ENCODE measurements at places on chromosomes 1 and 21.

DNA sequence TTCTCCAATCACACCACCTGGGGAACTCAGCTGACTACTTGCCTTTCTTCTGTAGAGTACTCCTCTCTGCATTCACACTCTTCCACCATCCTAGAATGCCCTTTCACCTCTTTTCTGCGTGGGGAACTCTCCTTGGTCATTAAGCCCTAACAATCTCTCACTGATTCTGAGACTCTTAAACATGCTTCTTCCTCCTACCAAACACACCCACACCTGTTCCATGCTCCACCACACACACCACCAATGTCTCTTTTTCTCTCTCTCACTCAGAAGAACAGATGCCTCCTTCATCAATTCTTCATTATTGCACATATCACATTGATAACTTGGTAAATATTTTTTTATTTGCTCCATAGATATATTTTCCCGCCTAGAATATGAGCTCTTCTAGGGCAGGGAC lies 53.6 kb downstream of the WARS2 start:
- DNase-seq: no peak

DNA sequence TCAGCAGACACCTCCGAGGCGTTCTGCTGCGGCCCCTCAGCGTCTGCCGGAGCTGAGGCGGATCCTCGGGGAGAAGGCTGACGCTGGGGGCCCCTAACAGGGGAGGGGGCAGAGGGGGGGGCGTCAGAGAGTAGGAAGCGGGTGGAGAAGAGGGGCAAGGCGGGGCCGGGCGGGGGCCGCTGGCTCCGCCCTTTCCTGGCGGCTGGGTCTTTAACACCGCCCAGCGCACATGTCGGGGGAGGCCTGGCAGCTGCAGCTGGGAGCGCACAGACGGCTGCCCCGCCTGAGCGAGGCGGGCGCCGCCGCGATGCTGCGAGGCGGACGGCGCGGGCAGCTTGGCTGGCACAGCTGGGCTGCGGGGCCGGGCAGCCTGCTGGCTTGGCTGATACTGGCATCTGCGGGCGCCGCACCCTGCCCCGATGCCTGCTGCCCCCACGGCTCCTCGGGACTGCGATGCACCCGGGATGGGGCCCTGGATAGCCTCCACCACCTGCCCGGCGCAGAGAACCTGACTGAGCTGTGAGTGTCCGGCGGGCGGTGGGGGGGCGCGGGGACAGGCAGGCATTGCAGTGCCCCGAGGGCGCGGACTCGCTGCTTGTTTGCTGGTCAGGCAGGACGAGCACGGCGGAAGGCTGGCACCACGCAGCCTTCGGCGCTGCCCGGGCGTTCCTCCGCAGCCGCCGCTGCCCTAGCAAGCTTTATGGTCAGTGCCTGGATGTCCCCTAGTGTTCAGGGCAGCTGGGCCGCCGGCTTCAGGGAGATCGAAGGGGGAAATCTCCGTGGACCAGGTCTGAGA lies at the start of gene NTRK1:
Gene NTRK1, plus strand, starts transcription at position 238 of the 796 bp plus-strand sequence. Its CDS starts 70 bp downstream, at position 308.
- peak; percentile 50 for DNase-seq

GRCh38 chr1:41614818-41615217 lies 130.3 kb upstream of the EDN2 start:
- DNase-seq: no peak

GRCh38 chr21:29487154-29487553 lies 188.4 kb downstream of the BACH1 start:
- no peak for DNase-seq

DNA sequence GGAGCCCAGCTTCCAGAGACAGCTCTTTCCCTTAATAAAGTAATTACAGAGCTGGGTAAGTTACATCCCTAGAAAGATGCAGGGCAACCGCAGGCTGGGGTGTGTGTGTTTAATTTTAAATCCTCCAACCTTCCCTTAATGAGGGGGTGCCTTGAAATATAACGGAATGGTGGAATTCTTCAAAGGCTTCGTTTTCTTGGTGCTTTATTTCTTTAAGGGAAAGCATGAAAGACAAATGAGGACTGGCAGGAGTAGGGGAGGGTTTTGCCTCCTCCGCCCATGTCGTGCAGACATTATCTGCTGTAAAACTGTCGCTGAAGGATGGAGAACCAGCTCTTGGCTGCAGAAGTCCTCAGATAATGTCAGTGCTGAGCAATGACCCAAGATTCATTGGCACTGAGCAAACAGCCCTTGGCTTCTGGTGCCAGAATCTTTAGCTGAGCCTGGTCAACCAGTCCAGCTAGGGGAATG lies 15.5 kb downstream of the SLC6A17 start:
- no peak for DNase-seq

- no peak for DNase-seq
Measured at GRCh38 chr21:15455819-15456462, 273.8 kb upstream of the USP25 start.

DNA sequence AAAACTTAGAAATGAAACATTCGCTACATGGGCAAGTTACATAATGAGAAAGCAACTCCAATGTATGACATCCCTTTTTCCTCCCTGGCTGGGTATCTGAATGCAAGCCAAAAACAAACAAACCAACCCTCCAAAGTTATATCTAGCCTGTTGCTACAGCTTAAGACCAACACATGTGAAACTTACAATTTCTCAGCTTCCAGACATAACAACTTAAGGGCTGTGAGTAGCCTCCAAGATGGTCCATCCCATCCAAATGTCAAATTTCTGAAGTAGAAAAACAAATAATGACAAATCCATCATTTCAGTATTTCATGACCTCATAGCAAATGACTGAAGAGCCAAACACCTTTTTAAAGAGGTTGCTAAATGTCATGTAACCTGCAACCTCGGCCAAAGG lies 19.9 kb downstream of the SETD4 start:
- no peak for DNase-seq

- no peak for DNase-seq
Measured at GRCh38 chr1:62428351-62428750, 8.5 kb upstream of the USP1 start.

DNA sequence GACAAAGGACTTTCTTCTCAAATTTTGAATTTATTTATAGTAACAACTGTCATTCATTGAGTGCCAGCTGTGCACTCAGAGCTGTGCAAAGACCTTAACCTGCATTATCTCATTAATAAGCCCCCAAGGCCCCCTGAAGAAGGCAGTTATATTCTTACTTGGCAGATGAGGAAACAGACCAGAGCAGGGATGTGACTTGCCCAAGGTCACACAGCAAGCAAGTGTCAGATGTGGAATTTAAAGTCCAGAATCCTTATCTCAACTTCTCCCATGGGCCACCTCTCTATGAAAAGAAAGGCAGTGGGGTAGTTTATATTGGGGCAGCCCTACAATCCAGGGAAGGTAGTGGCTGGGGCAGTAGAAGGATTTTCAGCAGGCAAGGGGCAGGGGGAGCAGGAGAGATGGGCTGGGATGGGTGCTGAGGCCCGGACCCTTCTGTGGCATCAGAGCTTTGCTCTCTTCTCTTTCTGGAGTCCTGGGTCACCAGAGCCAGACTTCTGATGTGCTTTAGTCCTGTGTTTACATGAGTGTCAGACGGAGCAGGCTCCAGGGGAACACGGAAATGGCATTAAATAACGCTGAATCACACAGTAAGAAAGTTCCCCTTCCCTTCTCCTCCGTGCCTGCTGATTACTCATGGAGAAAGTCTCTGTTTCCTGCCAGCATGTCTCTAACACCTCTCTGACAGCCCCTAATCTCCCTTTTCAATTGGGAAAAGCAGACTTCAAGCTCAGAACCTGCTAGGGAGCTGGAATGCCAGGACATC lies 39.5 kb downstream of the EPHB2 start:
- peak; percentile 5 for DNase-seq

DNA sequence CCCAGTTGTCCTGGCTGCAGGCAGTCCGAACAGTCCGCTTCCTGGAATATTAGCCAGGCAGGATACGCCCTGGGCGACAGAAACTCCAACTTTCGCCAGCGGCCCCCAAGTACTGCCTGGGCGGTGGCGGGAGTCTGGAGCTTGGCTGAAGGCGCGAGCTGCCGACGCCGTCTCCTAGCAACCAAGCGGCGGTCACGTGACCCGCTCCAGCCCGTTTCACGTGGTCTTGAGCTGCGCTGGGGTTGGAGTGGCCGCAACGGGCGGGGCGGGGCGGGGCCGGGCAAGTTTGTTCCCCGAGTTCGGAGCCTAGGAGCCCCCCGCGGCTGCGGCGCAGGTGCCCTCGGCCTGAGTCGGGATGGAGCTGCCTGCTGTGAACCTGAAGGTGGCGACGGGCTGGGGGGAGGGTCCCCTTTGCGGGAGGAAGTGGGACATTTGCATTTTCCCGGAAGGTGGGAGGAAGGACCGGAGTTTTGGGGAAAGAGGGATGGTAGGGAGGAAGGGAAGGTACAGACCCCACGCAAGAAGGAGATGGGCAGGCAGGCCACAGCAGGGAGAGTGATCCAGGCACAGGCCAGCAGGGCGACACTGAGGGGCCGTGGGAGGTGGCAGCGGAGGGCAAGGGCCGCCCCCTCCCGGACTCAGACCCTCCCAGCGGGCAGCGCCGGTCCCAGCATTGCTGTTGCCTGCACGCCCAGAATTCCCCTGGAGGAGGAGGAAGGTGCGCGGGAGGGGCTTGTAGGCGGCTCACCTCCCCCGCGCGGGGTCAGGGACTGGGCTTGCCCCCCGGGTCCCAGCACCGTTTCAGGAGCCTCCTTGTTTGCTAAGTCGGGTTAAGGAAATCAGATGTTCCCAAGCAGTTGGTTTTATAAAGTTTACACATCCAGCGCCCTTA lies at the start of gene AGTRAP:
Gene AGTRAP, plus strand, starts transcription at position 283 of the 892 bp plus-strand sequence. Its CDS starts 73 bp downstream, at position 356.
- peak; percentile 93 for DNase-seq

- DNase-seq: no peak
Measured at GRCh38 chr1:174785510-174785909, 214.2 kb upstream of the CACYBP start.

DNA sequence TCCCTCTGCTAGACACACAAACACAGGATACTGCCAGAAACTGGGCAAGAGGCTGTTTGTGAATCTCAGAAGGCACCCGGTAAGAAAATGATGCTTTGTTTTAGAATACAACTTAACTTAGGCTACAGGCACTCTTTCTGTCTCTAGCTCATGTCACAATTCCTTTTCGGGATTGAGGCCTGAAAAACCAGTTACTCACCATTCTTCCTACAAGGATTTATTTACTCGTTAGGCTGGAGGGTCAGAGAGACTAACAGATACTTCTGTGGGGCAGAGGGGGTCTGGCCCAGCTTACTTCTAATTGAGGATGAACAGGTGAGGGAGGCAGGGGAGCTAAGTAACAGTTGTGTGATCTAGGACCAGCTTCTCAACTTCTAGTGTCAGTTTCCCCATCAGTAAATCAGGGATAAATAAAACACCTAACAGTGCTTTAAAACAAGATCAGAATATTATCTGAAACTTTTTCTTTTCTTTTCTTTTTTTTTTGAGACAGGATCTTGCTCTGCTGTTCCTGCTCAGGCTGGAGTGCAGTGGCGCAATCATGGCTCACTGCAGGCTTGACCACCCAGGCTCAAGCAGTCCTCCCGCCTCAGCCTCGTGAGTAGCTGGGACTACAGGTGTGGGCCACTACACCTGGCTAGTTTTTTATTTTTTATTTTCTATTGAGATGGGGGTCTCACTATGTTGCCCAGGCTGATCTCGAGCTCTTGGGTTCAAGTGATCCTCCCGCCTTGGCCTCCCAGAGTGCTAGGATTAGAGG lies 31.9 kb downstream of the NFYC start:
- DNase-seq: no peak

- DNase-seq: no peak
Measured at GRCh38 chr1:160680399-160680798, 31.2 kb downstream of the CD48 start.

DNA sequence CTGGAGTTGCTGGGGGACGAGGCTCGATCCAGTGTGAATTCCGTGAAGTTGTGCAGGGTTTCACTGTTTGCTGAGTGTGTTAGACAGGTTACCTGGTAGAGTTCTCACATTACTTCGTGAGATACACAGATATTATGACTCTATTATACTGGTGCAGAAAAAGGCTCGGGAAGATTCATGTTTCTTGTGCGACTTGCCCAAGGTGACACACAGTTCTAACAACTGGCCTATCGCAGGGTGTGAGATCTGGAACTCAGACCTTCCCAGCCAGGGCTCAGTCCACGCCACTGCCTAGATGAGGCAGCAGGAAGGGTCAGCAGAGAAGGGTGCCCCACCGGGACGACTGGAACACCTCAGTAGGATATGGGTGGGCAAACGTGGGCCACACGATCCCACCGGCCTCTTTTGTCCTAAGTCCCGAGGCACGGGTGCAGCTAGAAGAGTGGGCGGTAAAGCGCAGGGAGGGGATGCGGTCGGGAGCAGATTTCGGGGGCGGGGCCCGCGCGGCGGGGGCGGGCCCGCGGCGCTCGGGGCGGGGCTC lies 296 bp upstream of the RNPEP start:
- peak; percentile 66 for DNase-seq

DNA sequence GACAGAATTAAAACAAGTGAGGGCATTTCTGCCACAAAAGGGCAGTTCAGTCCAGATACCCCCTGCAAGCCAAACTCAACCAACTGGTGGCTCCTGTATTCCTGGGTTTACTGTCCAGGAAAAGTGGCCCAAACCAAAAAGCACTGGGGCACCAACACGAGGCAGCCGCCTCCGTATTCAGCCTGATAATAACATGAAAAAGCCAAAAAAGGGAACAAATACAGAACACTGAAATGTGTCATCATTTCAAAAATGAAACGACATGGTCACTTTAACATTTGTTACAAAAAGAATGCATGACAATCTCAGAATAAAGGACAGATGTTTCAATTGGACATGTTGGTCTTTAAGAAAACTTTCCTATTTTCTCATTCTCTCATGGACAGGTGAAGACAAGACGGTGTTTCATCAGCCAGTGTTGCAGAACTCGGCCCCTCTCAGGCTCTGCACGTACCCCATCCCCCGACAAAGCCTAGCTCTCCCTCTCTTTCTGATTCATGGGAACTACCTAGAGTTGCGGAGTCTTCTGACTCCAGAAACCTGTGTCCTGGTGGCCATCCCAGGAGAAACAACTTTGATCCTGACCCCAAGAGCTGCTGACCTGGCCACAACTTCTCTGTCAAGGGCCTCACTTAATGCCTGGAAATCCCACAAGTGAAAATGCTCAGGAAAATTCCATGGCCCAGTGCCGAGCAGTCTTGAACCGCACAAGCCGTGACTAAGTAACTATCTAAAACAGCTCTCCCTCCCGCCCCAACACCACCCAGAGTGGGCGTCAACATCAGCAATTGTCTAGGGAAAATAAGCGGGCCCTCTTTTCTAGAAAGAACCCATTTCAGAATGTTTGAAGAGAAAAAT lies 27.1 kb downstream of the ZBTB17 start:
- no peak for DNase-seq

All from OCI-LY7 (cell line).